ENCODE measurements at places on chromosomes 7 and 10. TPM values are rescaled to one million over a fixed set of nuclear protein-coding genes. Genes with fewer than 3 reads are reported as not detected.

DNA sequence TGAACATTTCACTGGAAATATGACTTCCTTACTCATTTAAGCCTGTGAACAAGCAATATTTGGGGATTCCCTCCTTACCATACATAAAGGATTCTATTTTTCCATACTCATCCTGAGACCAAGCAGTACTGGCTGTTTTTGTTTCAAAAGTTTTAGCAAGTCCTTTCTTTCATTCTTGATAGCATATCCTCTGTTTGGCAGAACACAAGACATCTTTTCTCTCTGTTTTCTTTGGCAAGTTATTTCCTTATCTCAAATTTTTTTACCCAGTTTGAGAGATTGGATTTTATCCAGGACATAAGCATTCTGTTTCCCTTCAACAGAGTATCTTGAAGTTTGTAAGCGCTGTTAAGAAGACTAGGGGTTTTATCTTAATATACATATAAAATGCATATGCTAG, 3.0 kb upstream of the WASL start:
- no peak for DNase-seq

DNA sequence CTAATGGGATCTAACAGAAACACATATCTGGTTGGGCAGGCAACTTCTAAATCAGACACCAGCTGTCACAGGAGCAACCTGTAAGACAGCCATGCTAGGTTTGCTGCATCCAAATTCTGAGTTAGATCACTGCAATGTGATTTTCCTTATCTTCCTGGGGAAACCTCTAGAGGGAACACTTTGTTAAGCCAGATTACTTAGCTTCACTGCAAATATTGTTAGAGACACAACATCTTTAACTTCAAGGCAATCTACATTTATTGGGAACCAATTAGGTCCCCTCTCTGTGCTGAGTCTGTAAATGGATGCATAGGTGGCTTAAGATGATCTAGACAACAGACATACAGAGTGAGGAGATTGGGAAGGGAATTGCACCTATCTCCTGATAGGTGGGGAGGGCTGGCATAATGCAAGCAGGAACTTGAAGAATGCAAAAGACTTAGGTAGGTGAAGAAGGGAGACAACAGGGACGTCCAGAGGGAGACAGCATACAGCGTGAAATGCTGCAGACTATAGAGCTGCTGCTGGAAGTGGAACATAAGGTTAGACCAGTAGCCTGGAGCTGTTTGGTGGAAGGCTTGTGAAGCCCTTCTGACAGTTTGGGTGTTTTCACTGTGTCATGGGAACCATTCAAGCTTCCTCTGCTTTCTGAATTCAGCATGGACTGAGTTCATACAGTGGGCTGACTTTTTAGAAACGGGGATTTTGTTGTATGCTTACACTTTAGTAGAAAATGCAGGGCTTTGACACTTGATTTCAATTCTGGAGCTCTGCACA, 109.8 kb upstream of the ELMO1 start:
- no peak for DNase-seq

DNA sequence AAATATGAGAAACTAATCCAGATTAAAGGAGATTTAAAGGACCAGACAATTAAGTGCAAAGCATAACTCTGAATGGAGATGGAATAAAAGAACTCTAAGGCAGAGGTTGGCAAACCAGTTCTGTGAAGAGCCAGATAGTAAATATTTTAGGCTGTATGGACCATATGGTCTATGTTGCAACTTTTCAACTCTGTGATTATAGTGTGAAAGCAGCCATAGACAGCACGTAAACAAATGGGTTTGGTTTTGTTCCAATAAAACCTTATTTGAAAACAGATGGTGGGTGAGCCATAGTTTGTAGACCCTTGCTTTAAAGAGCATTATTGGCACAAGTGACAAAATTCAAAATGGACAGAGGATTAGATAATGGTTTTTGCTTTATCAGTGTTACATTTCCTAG, 884.1 kb downstream of the CCSER2 start:
- no peak for DNase-seq

- DNase-seq, result no peak
Measured at GRCh38 chr7:106109521-106110237, 2.4 kb downstream of the SYPL1 start.

- DNase-seq, result peak; percentile 72
Measured at GRCh38 chr7:43649755-43650274, 66.9 kb downstream of the STK17A start.

The SLC13A4 gene
- total RNA-seq, result not detected

- DNase-seq, result peak; percentile 14
Measured at GRCh38 chr7:148819697-148820360, 64.3 kb downstream of the EZH2 start.

DNA sequence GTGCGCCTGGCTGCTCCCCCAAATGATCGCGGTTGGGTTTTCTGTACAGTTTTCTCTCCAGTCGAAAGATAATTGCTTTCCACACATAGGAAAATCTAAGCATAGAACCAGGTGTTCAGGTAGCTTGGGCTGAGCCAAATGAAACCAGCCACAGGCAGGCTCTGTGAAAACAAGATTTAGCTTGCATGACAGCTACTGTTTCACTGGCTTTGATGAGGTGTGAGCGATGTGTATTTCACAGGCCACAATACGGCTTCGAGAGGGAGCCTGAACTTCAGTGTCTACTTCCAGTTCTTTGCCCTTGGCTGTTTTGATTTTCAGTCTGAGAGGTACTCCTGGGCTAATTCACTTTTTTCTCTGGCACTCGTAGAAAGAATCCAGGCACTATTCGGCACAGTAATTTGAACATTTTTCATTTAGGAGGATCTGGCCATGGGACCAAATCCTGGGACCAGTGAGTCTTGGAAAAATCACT, 110.5 kb downstream of the JCAD start:
- DNase-seq, result peak; percentile 96

- DNase-seq, result no peak
Measured at GRCh38 chr7:147982307-147982706, 608.3 kb upstream of the C7orf33 start.

Measured in mammary epithelial cell (primary cell).